ENCODE measurements at places on chromosomes 6 and 20.

- DNase-seq = no peak
Observed at GRCh38 chr20:59240006-59240405, 60.4 kb upstream of the EDN3 start.

- DNase-seq = no peak
Observed at GRCh38 chr6:13368731-13369115, 40.4 kb upstream of the TBC1D7 start.

GRCh38 chr6:35388030-35388429 is 45.7 kb downstream of the PPARD start:
- DNase-seq = no peak

GRCh38 chr6:157054531-157054979 is 268.8 kb downstream of the TMEM242 start:
- no peak for DNase-seq

- no peak for DNase-seq
Observed at GRCh38 chr6:127458817-127459216, 372 bp downstream of the KIAA0408 start.

DNA sequence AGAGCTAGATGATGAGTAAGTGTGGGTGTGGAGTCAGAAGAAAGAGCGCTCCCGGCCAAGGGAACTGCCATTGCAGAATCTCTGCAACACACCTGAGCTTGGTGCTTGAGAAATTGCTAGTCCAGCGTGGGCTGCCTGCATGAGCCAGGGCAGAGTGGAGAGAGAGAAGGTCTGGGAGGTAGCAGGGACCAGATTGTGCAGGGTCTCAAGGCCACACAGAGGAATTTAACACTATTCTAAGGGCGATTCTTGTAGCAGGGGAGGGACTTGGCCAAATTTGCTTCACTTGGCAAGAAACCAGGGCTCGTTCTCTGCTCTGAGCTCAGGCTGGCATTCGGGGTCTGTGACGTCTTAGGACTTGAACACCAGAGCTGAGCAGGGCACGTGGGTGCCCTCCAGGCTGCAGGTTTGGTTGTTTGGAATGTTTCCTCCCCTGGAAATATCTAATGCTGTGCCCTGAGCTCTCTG is 53.5 kb downstream of the BCAS4 start:
- no peak for DNase-seq

DNA sequence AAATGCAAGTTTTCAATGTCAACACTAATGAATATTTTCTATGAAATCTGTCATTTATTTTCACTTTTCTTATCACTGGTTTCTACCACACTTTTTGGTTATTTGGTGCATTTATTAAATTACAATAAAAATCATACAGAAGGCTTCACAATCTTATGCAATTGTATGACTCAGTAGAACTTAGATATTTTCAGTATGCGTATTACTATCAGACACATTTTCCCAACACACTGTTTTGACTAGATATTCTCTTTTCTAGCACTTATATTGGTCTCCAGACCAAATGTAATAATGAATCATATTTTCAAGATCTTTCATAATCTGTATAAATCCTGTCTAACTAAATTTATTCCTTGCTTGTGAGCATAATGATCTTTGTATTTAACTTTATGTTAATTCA is 74.1 kb downstream of the FAM83B start:
- DNase-seq = no peak

- DNase-seq = no peak
Observed at GRCh38 chr6:157586476-157587126, 205.6 kb downstream of the ZDHHC14 start.

DNA sequence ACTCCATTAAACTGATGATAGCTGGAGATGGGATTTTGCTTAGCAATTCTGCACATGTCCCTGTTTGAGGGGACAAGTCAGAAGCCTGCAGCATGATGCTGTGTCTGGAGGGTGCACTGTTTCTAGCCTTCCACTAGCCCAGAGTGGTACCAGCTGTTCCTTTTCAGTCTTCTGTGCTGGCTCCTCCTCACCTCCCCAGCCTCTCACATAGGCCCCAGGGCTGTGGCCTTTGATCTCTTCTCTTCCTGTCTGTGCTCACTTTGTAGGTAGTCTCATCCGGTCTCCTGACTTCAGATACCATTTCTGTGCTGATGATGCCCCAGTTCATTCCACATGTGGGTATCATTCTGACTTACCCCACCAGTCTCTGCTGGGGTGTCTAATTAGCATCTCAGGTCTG is 126.3 kb downstream of the HIVEP1 start:
- DNase-seq = no peak

DNA sequence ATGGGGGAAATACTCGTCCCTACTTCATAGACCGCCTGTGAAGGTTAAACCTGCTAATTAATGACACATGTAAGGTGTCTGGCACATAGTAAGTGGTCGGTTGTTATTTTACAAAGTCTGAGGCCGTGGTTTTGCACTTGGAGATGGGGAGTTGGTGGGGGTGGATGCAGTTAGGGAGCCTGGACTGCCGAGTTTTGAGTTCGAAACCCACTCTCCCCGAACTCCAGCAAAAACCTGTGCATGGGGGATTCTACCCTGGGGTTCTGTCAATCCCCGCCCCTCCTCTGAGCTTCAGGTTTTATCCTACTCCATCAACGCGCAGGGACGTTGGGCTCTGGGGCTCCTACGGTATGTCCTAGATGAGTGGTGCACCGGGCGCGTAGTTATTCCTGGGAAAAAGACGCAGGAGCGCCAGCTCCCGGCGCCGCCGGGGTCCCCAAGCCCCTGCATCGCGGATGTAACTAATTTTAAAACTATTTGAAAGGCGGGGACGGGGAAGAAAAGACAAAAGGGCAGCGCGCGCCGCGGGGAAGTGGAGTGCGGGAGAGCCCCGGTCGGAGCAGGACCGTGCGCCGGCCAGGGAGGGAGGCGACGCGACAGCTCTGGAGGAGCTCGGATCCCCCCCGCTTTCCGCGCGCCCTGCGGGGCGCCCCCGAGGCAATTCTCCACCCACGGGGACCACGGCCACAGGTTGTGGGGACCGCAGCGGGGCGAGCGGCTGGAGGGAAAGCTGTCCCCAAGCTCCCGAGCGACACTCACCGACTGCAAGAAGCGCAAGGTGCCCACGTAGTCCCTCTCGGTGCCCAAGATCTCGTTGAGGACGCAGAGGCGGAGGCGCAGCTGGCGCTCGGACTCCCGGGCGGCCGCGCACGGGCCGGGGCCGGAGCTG is 672 bp downstream of the PREX1 start:
- DNase-seq = peak; percentile 38

DNA sequence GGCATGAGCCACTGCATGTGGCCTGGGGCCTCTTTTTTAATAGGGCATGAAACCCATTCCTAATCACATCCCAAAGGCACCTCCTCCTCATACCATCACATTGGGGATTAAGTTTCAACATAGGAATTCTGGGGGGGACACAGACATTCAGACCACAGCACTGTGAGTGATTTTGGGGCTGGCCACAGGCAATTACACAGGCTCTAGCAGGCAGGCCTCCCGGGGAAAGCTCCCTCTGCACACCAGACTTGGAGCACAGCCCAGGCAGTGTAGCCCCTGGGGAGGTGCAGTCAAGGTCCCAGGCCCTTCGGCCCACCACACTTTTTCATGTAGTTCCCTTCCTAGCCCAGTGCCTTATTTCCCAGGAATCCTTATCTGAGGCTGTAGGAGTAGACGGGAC is 5.5 kb downstream of the SFT2D1 start:
- DNase-seq = no peak

DNA sequence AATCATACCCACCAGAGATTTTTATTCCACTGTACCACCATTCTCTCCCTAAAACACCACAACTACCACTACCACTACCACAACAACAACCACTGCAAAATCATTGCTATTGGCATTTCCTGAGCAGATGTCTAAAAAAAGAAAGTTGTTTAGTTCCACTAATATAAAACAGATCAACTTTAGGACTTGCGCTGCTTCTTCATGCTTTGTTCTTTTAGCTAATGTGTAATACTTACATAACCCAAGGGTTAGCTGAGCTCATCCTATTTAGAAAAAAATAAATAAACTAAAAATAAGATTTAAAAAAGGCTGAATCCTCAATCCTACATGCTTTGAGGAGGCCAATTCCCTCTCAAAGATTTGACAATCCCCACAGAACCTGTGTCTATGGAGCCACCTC is 11.4 kb downstream of the IYD start:
- DNase-seq = no peak

DNA sequence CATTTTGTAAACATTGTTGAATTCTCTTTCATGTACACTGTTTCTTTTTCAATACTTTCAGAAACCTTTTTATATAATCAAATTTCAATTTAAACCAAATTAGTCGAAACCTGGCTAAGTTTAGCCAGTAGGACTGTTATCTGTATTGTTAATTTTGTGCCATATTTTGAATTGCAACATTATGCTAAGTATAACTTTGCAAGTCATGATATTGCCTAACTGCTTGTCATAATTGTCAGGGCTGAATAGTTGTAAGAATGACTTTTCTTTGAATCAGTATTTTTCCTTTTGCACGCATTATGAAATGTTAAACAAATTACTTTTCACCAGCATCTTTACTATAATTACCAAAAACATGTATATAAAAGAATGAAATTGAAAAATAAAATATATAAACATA is 82.7 kb downstream of the SAMD3 start:
- DNase-seq = no peak

GRCh38 chr6:119314885-119315272 is 34.7 kb downstream of the MAN1A1 start:
- DNase-seq = no peak

- DNase-seq = no peak
Observed at GRCh38 chr20:32682508-32682987, 8.8 kb upstream of the C20orf203 start.

DNA sequence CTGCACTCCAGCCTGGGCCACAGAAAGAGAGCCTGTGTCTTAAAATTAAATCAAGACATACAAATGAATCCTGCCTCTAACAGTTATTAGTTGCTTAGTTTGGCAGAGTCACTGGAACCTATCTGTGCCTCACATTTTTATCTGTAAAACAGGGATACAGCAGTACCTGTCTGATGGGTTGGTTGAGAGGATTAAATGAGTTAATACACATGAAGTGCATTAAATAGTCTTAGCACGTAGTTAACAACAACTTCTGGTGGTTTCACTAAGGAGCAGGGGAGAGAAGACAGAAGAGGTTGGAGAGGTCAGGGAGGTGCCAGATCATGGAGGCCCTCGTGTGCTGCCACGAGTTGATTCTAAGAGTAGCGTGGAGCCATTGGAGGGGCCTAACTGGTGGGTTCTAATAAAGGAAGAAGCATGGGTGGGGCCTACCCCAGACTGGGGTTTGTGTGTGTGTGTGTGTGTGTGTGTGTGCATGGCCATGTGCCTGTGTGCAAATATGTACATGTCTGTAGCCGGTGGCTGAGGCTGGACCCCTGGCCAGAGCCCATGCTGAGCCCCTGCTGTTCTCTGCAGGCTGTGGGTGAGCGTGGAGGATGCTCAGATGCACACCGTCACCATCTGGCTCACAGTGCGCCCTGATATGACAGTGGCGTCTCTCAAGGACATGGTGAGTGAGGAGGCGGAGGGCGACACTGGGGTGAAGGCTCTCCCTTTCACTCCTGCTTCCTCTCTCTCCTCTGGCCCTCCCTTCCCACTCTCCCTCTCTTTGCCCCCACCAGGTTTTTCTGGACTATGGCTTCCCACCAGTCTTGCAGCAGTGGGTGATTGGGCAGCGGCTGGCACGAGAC is 9.1 kb downstream of the RBCK1 start:
- DNase-seq = no peak

DNA sequence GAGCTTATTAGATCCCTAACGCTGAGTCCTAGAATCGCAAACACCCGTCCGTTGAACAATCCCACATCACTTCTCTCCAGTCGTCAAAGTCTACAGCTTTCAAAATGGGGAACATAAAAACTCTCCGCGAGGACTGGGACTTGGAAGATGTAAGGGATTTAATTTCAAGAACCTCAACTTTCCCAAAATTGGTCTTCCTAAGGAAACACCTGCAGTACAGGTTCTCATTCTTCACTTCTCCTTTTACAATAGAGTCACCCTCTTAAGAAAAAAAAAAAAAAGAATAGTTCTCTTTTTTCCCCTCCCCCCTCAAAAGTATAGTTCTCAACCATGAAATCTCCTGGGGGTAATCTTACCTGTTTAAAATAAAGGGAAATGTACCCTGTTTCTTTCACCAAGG is 6.6 kb upstream of the ZBTB22 start:
- no peak for DNase-seq

DNA sequence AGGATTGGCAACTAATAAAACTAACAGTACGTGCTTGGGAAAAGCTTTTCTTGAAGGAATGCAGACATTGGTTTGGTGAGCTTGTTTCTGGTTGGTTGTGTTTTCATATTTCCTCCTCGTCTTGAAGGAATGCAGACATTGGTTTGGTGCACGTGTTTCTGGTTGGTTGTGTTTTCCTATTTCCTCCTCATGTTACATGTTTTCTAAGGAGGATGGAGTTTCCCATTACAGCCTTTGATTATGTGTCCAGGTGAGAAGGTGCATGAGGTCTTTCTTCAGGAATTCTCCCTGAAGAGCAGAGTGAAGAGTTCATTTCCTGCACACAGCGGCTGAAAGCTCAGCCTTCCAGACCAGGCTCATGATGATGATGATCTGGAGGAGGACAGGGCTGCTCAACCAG is 190.6 kb downstream of the SMOC2 start:
- DNase-seq = no peak

- no peak for DNase-seq
Observed at GRCh38 chr20:47319517-47320252, 36.8 kb downstream of the ZMYND8 start.

- no peak for DNase-seq
Observed at GRCh38 chr6:106244931-106245330, 80.6 kb downstream of the ATG5 start.

DNA sequence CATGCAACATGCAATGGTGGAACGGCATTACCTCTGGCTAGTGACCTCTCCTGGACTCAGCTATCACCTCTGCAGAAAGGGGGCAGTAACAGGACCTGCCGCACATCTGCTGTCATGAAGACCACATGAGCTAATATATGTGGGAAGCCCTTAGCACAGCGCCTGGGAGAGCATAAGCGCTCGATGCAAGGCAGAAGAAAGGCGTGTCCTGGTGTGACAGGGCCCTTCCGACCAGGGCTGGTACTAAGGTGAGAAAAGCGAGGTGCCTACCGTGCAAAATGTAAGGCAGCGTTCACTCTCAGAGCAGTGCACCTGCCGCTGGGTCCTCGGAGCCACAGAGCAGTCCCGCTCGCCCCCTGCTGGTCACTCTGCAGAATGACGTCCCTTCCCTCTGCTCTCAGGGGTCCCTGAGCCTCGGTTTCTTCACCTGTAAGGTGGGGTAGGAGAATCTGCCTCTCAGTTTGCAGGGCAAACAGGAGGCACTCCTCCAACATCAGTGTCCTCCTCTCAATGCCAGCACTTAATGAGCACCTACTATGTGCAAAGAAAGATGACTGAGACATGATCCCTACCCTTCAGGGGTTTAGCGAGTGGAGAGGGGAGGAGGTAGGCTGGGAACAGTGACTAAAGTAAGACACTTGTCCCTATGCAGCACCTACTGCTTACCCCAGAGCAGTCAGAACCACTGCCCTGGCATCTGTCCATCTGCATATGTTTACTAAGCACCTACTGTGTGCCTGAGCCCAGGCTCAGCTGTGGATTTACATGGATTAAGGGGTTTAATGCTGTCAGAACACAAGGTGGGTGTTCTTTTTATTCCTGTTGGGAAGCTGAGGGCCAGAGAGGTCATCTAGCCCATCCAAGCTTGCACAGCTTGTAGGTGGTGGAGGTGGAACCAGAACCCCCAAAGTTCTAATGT is 41.1 kb upstream of the PTGIS start:
- DNase-seq = peak; percentile 60

- no peak for DNase-seq
Observed at GRCh38 chr6:26660000-26660361, 435 bp upstream of the ZNF322 start.
